ENCODE measurements at places on chromosomes 3 and 15.

- no peak for DNase-seq
Measured at GRCh38 chr15:45185069-45185779, 2.5 kb downstream of the SHF start.

DNA sequence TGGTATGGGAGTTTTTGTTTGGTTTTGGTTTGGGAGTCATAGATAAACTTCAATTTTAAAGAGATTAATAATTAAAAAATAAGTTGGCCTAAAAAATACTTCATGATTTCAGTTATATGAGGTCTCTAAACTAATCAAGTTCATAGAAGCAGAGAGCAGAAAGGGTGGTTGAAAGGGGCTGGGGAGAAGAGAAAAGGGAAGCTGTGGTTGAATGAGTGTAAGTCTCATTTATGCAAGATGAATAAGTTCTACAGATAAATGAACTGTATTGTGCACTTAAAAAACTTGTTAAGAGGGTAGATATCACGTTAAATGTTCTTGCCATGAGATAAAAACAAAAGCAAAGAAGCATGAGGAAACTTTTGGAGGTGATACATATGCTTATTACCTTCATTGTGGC, 188.7 kb downstream of the NSUN3 start:
- DNase-seq: no peak

GRCh38 chr15:92596623-92597022, 59.0 kb downstream of the FAM174B start:
- no peak for DNase-seq

GRCh38 chr3:119206611-119207511, 33.5 kb downstream of the UPK1B start:
- DNase-seq: no peak
